ENCODE measurements at places on chromosomes 5 and 9.

DNA sequence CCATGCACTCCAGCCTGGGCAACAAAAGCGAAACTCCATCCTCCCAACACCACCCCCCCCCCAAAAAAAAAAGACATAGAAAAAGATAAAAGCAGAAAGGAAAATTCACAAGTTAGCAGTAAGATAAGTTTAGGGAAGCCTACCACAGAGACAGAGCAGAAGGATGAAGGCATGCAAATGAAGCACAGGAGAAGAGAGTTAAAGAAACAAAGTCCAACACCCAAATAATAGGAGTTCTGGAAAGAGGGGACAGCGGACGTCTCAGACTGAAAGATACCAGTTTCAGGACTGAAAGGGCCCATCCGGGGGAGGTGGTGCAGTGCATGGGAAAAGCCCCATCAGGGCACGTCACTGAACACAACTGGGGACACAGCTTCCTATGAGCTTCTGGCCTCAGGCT is 54.3 kb downstream of the OTULIN start:
- no peak for DNase-seq

GRCh38 chr9:4829969-4830368 is 37.2 kb downstream of the RCL1 start:
- DNase-seq: no peak

GRCh38 chr5:125559296-125559695 is 812.9 kb upstream of the ZNF608 start:
- DNase-seq: no peak

DNA sequence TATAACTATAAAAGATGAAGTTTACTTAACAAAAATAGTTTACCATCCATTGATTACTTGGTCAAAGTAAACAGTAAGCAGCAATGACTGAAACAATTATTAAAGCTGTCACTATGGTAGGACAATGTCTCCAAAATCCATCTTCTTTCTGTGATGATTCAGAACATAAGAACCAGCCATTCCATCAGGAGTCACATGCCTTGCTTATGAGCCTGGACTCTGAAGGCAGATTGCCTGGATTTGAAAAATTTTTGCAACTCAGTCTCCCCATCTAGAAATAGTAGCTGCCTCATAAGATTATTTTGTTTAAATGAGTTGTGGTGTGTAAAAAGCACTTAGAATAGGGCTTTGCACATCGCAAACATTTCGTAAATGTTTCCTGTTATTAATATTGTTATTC is 136.2 kb downstream of the LIFR start:
- DNase-seq: no peak

DNA sequence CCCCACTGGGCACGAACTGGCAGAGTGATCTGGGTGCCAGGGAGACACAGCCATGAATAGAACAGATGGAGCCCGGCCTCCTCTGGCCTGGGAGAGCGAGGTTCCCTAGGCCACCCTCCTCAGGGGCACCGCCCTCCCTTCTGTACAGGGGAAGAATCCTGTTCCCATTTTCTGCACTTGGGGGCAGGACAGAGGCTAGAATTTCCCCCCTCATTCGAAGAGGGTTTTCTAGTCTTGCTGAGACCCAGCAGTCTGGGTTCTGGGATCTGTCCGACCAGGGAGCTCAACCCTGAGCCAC is 52.7 kb downstream of the COL5A1 start:
- DNase-seq: no peak

DNA sequence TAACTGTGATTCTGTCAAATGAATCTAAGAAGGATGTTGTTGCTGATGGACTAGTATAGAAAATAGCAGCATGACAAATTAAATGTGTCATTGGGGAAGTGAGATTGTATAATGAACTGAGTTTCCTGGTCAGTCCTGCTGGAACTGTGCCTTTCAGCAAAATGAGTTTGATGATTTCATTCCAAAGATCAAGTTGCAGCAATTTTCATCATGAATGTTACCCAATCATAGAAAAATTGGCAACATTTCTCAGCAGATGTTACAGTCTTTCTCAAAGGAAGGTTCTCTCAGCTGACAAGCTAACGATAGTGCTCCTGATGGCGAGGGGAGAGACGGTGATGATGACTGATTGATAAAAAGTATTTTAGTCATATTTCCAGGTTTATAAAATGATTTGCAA is 10.7 kb downstream of the PCDHAC2 start:
- DNase-seq: no peak

GRCh38 chr9:121690316-121690715 is 38.9 kb downstream of the DAB2IP start:
- DNase-seq: no peak

- no peak for DNase-seq
These were observed 377.1 kb downstream of the EFNA5 start for GRCh38 chr5:107293541-107294210.

DNA sequence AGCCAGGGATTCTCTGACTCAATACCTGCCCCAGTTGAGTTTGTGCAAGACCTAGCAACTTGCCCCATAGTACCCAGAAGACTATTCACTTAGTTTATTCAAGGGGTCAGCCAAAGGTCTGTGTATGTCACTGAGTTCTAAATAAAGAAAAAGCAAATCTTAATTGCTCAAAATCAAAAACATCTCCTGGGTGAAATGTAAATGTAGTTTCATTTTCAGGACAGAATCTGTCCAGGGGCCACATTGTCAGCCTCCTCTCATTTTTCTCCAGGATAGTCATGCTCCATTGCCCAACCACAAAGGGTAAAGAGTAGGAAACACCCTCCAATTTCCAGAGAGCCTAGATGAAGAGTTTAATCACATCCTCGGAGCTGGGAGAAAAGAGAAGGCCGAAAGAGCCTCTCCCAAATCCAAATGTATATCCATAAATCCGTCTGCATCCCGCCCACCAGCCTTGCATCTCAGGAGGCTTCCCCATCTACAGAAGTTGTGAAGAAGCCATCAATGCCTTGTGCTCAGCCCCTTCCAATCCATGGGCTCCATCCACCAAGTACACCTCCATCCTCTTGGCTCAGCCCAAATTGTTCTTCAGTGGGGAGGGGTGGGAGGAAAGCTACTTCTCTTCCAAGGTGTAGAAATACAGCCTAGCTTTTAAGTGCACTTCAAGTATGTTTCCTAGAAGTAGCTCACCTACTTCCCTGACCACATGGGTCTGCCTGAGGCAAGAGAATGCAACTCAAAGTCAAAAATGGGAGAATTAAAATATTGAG is 26.9 kb downstream of the ADAM19 start:
- no peak for DNase-seq

DNA sequence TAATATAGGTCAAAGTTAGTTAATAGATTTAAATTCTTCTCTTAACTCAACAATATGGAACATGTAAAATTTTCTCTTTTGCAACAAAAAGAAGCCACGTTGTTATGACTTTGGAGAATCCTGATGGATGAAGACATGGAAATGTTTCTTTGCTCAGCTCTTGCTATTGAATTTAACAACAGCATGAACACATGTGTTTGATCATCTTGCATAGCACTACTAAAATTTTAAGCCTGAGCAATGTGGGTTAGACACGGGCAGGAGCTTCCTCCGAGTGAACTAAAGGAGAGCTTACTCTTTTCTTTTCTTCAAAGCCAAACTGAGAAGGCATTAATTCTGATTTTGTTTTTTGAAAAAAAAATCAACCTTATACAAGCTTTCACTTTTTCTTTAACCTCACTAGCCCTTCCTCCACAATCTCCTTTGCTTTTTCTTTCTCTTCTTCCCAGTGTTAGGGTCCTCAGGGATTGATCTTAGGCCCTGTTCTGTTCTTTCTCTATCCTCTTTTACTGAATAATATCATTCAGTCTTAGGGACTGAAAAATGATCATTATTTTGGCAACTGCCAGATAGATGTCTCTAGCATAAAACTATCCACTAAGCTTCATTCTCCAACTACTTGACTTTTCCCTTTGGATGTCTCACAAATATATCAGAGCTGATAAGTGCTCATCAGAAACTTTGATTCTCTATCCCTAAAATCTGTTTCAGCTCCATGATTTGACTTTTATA is 36.9 kb downstream of the ADAMTS19 start:
- no peak for DNase-seq

DNA sequence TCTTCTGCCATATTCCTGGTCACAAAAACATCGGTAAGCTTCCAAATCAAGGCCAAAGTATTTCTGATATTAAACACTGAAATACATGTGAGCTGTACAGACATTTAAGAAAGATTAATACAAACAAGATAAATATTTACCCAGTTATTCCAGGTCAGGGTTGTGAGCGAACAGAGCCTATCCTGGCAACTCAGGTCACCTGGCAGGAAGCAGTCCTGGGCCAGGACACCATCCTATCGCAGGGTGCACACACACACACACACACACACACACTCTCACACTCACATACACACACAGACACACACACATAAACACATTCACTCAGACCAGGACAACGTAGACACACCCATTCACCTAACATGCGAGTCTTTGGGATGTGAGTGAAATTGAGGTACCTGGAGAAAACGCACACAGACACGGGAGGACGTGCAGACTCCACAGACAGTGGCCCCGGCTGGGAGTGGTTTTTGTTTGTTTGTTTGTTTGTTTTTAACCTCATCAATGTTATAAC is 82.4 kb upstream of the CACNA1B start:
- no peak for DNase-seq

GRCh38 chr5:33310451-33310850 is 130.3 kb upstream of the TARS1 start:
- DNase-seq: no peak

DNA sequence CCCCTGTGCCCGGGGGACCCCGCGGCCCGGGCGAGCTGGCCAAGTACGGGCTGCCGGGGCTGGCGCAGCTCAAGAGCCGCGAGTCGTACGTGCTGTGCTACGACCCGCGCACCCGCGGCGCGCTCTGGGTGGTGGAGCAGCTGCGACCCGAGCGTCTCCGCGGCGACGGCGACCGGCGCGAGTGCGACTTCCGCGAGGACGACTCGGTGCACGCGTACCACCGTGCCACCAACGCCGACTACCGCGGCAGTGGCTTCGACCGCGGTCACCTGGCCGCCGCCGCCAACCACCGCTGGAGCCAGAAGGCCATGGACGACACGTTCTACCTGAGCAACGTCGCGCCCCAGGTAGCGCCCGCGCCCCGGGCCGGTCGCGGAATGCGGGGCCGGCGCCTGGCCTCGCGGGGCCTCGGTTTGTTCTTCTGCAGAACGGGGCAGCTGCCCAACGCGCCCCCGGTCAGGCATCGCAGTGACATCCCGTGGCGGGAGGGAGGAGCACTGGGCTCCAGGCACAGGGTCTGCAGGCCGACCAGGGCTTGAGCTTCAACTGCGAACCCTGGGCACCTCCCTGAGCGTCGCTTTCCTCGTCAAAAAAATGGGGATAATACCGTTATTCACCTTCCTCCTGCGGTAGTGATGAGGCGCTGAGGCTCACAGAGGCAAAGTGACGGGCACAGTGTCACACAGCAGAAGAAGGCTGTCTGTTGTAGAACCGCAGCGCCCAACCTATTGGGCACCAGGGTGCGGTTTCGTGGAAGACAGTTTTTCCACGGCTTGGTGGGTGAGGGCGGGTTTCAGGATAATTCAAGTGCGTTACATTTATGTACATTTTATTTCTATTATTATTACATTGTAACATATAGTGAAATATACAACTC is 777 bp downstream of the ENDOG start:
- DNase-seq: no peak

DNA sequence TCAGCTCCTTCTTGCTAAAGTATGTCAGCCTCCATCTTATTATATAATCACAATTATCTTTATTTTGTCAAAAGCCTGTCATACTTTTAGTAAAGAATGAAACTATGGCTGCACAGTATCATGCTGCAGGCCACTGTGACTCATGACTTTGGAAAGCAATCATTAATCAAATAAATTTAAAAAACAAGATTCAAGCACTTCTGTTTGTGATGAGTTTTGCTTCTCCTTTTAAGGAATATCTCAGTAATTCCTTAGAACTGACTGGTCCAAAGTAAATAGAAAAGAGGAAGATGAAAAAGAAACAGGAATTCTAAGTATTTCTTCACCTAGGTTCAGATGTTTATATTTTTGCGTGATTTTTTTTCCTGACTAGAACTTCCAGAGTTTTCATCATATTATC is 83.1 kb downstream of the EDIL3 start:
- DNase-seq: no peak

GRCh38 chr5:14526493-14526892 is 55.1 kb upstream of the OTULINL start:
- DNase-seq: no peak

- no peak for DNase-seq
These were observed 927 bp upstream of the CDO1 start for GRCh38 chr5:115817386-115817785.

- no peak for DNase-seq
These were observed 152.7 kb upstream of the DAB2 start for GRCh38 chr5:39577529-39577928.

DNA sequence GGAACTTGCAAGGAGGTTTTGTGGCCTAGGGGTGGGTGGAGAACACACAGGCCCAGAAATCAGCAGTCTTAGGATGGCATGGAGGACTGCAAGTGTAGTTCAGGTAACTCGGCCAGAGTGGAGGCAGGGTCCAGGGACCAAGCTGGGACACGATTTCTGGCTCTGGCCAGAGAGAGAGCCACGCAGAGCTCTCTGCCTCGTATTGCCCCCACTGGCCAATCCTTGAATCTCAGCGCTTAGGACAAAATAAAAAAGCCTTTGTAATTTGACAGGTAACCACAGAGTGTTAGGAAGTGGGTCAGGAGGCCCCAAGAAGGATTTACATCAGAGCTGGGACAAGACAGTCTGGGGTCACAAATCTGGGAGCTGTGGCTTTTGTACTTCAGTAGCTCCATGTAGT is 11.7 kb downstream of the MAP3K1 start:
- peak; percentile 16 for DNase-seq

DNA sequence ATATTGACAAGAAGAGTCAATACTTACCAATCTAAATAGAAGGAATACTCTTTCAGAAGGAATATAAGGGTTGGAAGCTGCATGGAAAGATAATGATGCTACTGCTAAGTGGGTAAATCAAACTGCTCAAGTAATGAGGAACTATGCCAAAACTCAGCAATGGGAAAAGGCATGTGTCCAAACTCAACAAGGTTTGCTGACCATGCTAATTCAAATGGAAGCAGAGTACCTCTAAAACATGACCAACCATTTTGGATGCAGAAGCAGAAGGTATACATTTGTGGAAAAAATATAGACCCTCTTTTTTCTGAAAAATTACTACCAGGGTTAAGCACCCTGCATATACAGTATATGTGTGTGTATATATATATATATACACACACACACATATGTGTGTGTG is 21.1 kb downstream of the TMEM232 start:
- no peak for DNase-seq

GRCh38 chr9:99905833-99906402 is 536 bp upstream of the STX17 start:
- no peak for DNase-seq

DNA sequence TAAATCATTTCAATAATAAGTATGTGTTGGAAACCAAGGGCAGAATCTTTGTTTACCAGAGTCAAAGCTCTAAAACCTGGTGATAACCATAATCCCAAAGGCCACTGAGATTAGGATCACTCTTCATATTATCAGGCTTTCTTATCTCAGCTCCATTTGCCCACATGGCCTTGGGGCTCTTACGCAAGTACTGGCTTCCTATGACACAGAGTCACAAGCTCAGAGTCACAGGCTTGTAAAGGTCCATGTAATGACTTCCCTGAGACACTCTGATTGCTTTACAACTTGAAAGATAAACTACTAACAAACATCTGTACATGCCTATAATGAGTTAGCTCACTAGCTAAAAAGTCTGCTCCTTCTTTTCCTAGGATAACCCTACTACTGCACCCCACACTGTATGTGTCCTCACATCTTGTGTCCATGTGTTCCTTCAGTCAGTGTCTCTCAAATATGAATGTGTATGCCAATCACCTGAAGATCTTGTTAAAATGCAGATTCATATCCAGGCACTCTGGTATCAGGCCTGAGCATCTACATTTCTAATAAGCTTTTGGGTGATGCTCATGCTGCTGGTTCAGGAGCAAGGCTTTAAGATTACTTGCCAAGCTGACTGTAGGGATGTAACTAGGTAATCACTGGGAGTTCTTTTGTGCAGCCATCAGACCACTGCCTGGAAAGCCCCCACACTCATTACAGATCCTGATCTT is 28.4 kb downstream of the SEMA6A start:
- no peak for DNase-seq
